Smooth muscle cell of bladder (primary cell): ENCODE measurements at places on chromosomes 2 and 18. TPM values are rescaled to one million over a fixed set of nuclear protein-coding genes. Genes with fewer than 3 reads are reported as not detected.

Gene GULP1
- 70.3 and 82.1 TPM in 2 replicates for total RNA-seq

Gene KRTCAP3
- 0.18 TPM in 1 of 2 replicates, not detected in the other for total RNA-seq

Gene DYNAP
- total RNA-seq, result not detected in 2 replicates

Gene UGT1A3
- not detected in 2 replicates for total RNA-seq

Gene STON1
- total RNA-seq, result 27.3 and 48.2 TPM in 2 replicates

Gene ANKRD30BL
- not detected in 2 replicates for total RNA-seq

Gene CD226
- 0.85 and 1.2 TPM in 2 replicates for total RNA-seq

Gene ST8SIA5
- total RNA-seq, result under 0.01 TPM in 1 of 2 replicates, not detected in the other

Gene OR6B2
- not detected in 2 replicates for total RNA-seq

Gene IL1R1
- 109 and 193 TPM in 2 replicates for total RNA-seq

Gene STPG4
- 0.28 and 0.37 TPM in 2 replicates for total RNA-seq

Gene SLC9A4
- total RNA-seq, result under 0.01 TPM in 1 of 2 replicates, not detected in the other

Gene SERPINB3
- total RNA-seq, result 0.28 TPM in 1 of 2 replicates, not detected in the other

Gene SALL3
- not detected in 2 replicates for total RNA-seq

Gene FSHR
- total RNA-seq, result not detected in 2 replicates

Gene NT5C1B
- not detected in 2 replicates for total RNA-seq

Gene PSMA8
- total RNA-seq, result not detected in 2 replicates

Gene LCT
- not detected in 2 replicates for total RNA-seq

Gene CASP8
- 19.1 and 21.5 TPM in 2 replicates for total RNA-seq

Gene FBXO36
- 2.3 and 3.8 TPM in 2 replicates for total RNA-seq

Gene TEKT4
- not detected in 2 replicates for total RNA-seq

Gene MC5R
- not detected in 2 replicates for total RNA-seq

Gene HTR2B
- 6.0 and 10.8 TPM in 2 replicates for total RNA-seq

Gene TDRD15
- not detected in 2 replicates for total RNA-seq

Gene MAPK4
- total RNA-seq, result 0.09 TPM in 1 of 2 replicates, not detected in the other

Gene WNT10A
- not detected in 2 replicates for total RNA-seq

Gene MPV17
- 59.4 and 68.0 TPM in 2 replicates for total RNA-seq

Gene CNTNAP5
- not detected in 2 replicates for total RNA-seq

Gene TRIM54
- 0.14 TPM in 1 of 2 replicates, not detected in the other for total RNA-seq

Gene PRKAG3
- total RNA-seq, result not detected in 2 replicates

Gene PID1
- 28.3 and 36.1 TPM in 2 replicates for total RNA-seq

Gene SP3
- 85.1 and 89.2 TPM in 2 replicates for total RNA-seq

Gene CKAP2L
- 0.74 and 0.85 TPM in 2 replicates for total RNA-seq

Gene SERPINB12
- not detected in 2 replicates for total RNA-seq

Gene AP1S3
- 3.4 and 5.9 TPM in 2 replicates for total RNA-seq

Gene RGPD3
- 0.09 and 0.14 TPM in 2 replicates for total RNA-seq

Gene WNT6
- not detected in 2 replicates for total RNA-seq

Gene ALPG
- not detected in 2 replicates for total RNA-seq

Gene ACP1
- total RNA-seq, result 85.8 and 104 TPM in 2 replicates
